Progenitor cell of endocrine pancreas (in vitro differentiated cells): ENCODE measurements at places on chromosomes 16 and 17.

GRCh38 chr17:48528936-48529682, 1.7 kb downstream of the HOXB1 start:
- H3K4me3 ChIP-seq = peak overlapping the region; percentile 25
- no peaks in the 10 kb centered on the region for H3K36me3 ChIP-seq
- peaks cover 64% of the 10 kb centered on the region for H3K27me3 ChIP-seq
- H3K4me1 ChIP-seq = peaks cover 14% of the 10 kb centered on the region
- no peak for DNase-seq

DNA sequence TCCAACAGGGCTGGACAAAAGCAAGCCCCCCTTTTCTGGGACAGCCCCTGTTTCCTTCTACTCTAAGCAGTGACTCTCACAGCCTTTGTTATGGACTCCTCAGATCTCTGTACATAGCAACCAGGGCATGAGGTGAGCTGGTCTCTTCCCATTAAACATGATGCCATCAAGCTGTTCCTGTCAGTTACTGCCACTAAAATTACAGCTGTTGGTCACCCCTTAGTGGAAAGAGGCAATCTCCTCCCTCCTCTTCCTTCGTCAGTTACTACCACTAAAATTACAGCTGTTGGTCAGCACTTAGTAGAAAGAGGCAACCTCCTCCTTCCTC, 95.2 kb upstream of the SMIM36 start:
- H3K27ac ChIP-seq = no peak overlapping the region
- no peaks in the 10 kb centered on the region for H3K36me3 ChIP-seq
- H3K27me3 ChIP-seq = peaks cover 9% of the 10 kb centered on the region
- H3K4me3 ChIP-seq = no peak overlapping the region
- peaks cover 14% of the 10 kb centered on the region for H3K4me1 ChIP-seq

DNA sequence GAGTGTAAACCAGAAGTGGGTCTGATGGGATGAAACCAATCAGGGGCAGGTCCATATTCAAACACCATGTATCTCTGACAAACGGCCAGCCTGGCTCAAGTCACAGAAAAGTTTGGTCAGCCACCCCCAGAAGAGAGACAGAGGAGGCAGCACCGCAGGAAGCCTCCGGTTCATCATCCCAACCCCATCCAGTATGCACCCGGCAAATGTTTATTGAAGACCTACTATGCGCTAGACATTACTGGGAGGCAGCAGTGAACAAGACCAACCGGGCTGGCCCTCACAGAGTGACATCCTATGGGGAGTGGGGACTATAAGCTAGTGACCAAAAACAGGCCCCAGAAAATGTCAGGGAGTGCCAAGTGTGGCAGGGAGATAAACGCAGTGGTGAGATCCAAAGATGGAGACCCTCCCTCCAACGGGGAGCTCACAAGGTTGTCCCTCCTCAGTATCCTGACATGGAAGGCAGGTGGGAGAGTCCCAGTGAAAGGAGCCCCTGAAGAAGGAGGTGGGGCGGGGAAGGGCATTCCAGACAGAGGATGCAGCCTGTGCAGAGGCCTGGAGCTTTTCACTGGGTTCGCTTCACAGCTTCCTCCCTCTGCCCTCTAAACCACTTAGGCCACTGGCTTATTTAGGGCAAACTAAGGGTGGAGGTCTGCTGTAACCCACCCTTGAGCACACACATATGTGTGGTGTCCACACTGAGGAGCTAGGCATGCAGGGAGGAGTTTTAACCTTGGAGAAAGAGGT, 2.0 kb downstream of the GSG1L start:
- no peak overlapping the region for H3K27ac ChIP-seq
- H3K36me3 ChIP-seq = no peaks in the 10 kb centered on the region
- peaks cover 76% of the 10 kb centered on the region for H3K27me3 ChIP-seq

DNA sequence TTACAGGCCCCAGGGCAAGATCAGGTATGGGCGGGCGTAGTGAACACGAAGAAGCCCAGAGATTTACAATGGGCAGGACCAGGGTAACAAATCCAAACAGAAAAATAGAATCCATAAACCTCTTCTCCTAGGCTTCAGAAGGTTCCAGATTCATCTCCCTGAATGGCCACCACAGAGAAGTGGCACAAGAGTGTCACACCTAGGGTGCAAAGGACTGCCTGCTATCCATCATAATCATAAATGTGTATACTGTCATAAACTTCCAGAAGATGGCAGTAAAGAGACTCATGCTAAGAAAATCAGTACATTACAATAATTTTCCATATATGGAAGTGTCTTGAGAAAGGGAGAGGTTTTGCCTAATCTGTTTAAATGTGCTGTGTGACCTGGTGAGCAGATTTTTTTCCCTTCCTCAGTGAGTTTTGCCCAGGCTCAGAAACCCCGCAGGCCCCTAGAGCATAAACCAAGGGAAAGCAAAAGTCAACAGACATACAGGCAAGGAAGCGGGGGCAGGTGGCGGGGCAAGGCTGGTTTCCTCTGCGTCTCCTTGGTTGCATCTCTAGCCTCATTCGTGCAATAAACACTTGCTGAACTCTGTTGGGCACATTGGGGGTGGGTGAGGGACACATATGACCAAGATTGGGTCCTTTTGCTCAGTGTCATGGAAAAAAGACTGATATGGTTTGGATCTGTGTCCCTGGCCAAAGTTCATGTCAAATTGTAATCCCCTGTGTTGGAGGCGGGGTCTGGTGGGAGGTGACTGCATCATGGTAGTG, 92.0 kb upstream of the CDH5 start:
- no peak for DNase-seq
- no peak overlapping the region for H3K27ac ChIP-seq
- H3K27me3 ChIP-seq = peaks cover 28% of the 10 kb centered on the region

DNA sequence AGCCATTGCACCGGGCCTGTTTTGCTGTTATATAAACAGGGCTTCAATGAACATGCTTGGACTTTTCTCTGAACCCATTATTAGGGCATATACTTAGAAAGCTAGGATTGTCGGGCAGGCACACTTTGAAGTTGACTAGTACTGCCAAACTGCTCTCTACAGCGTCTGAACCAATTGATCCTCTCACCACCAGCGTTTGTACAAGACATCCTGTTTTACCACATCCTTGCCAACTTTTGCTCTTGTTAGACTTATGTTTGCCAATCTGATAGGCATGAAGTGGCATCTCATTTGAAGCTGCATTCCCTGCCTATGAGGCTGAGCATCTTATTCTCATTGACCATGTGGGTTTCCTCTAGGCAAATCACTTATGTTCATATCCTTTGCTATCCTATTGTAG, 7.4 kb upstream of the PPP1R9B start:
- peaks cover 7% of the 10 kb centered on the region for H3K4me1 ChIP-seq
- H3K4me3 ChIP-seq = no peak overlapping the region
- no peak for DNase-seq
- H3K27ac ChIP-seq = no peak overlapping the region
- peaks cover 25% of the 10 kb centered on the region for H3K27me3 ChIP-seq
- H3K36me3 ChIP-seq = no peaks in the 10 kb centered on the region

DNA sequence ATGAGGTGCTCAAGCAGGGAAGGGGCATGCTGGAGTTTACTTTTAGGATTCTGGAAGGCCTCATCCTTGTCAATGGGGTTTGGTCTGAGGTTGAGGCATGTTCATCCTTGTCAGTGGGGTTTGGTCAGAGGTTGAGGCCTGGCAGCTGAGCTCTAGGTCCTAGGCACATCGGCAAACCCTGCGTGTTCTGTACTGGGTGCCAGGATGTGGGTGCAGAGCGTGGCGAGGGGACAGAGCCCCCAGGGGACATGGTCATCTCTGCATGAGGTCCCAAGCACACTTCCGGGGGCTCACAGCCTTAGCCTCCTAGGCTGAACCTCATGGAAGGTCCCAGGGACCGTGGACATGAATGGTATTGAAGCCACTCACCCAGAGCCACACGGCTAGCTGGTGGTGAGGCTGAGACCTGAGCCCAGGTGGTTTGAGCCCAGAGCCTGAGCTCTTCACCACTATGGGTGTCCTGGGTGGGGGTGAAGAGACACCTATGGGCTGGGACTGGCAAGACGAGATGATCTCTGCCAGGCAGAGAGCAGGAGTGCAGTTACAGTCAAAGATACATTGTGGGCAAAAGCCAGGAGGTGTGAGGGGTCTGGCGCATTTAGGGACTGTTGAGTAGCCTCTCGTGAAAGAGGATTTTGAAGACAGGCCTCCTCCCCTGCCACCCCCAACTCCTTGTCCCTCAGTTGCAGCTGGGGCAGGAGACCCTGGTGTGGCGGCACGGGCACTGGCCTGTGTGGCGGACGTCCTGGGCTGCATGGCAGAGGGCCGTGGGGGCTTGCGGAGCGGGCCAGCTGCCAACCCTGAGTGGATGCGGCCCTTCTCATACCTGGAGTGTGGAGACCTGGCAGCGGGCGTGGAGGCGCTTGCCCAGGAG, 19.3 kb downstream of the FCSK start:
- DNase-seq = no peak
- H3K4me1 ChIP-seq = peaks cover 2% of the 10 kb centered on the region
- peaks cover 1% of the 10 kb centered on the region for H3K36me3 ChIP-seq
- H3K27me3 ChIP-seq = no peaks in the 10 kb centered on the region
- H3K27ac ChIP-seq = no peak overlapping the region

DNA sequence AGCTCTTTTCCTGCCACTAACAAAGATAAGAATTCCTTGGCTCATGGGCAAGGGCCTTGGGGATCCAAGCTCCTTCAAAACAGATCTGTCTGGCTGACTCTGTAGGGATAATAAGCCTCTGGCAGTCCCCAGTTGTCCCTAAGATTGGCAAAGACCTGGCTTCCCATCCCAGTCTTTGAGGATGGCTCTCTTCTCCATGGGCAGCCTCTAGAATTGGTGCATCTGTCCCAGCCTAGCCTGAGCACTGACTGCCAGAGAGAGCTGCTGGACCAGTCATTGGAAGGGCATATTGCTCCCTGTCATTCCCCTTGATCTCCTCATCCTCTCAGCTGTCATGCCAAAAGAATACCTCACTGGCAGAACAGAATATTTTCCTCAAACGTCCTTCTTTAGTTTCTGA, 13.2 kb upstream of the CUEDC1 start:
- no peak for DNase-seq
- peaks cover 14% of the 10 kb centered on the region for H3K4me1 ChIP-seq
- H3K27ac ChIP-seq = no peak overlapping the region
- H3K36me3 ChIP-seq = peaks cover 3% of the 10 kb centered on the region
- H3K27me3 ChIP-seq = no peaks in the 10 kb centered on the region
- no peak overlapping the region for H3K4me3 ChIP-seq

DNA sequence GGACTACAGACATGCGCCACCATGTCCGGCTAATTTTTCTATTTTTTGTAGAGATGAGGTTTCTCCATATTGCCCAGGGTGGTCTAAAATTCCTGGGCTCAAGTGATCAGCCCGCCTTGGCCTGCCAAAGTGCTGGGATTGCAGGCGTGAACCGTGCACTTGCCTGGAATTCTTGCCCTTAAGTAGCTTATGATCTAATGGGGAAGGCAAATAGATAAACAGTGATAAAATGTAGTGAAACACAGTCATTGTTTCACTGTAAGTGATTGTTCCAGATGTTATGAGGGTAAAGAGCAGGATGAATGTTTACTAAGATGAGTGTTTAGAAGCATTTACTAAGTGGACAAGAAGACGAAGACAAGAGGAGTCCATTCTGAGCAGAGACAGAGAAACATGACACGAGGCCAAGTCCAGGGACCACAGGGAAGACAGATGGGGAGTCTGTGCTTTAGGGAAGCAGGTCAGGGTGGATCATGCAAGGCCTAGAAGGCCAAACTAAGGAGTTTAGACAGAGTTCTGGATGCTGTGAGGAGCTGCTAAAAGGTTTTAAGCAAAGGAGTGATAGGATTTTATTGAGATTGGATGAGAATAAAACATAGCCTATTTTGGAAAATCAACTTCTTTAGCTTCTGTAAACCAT, 36.9 kb downstream of the YPEL2 start:
- H3K4me3 ChIP-seq = peak overlapping the region; percentile 44
- H3K36me3 ChIP-seq = peaks cover 11% of the 10 kb centered on the region
- no peaks in the 10 kb centered on the region for H3K27me3 ChIP-seq
- H3K4me1 ChIP-seq = peaks cover 86% of the 10 kb centered on the region
